ENCODE measurements at places on chromosomes 4 and X. TPM values are rescaled to one million over a fixed set of nuclear protein-coding genes. Genes with fewer than 3 reads are reported as not detected.

The TMEM150C gene
- 25.7 TPM for total RNA-seq

The ACOX3 gene
- 24.8 TPM for total RNA-seq

The F11 gene
- not detected for total RNA-seq

The NIPAL1 gene
- total RNA-seq = 0.36 TPM

The AFP gene
- total RNA-seq = not detected

The PIM2 gene
- 5.3 TPM for total RNA-seq

- H3K27ac ChIP-seq = no peak overlapping the region
- no peak for DNase-seq
- no peaks in the 10 kb centered on the region for H3K36me3 ChIP-seq
- no peak overlapping the region for H3K4me3 ChIP-seq
- H3K27me3 ChIP-seq = no peaks in the 10 kb centered on the region
Observed at GRCh38 chr4:121794505-121795188, 6.5 kb upstream of the EXOSC9 start.

- no peak overlapping the region for H3K4me3 ChIP-seq
- no peaks in the 10 kb centered on the region for H3K4me1 ChIP-seq
- peaks cover 77% of the 10 kb centered on the region for H3K27me3 ChIP-seq
- H3K27ac ChIP-seq = no peak overlapping the region
- no peaks in the 10 kb centered on the region for H3K36me3 ChIP-seq
Observed at GRCh38 chr4:41744572-41745291, 3.8 kb downstream of the PHOX2B start.

DNA sequence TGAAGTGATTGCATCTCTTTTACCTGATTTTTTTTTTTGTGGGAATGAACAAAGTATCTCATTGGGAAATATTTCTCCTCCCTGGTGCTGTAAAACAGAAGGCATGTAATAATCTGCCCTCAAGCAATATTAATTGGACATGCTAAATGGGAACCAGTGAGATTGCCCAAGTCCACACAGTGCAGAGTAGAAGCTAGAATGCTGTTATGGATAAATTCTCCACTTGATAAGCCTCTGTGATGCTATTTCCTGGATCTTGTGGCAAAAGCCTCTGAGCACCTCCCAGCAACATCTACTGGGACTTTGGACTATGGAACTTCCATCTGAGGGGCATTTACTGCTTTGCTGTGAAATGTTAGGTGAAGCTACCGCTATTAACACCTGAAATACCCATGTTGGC lies 46.9 kb upstream of the YTHDC1 start:
- no peaks in the 10 kb centered on the region for H3K4me1 ChIP-seq
- H3K4me3 ChIP-seq = no peak overlapping the region
- no peaks in the 10 kb centered on the region for H3K36me3 ChIP-seq
- DNase-seq = no peak

DNA sequence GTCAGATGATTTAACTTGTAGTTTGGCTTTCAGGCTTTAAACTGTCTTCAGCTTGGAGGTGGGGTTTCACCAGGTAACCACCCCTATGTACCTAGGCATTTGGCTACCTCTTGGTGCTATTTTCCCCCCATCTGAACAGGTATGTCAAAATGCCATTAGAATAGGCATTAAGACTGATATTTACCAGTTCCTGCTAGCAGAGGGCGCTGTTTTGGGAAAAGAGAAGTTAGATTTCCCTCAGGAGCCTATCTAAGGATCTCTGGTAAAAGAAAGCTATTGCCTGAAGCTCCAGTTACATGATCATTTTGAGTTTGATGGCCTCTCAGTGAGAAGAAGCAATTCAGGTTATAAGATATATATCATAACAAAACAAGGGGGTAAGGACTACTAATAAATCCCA lies 879.1 kb downstream of the SH3BGRL start:
- H3K27ac ChIP-seq = no peak overlapping the region
- no peaks in the 10 kb centered on the region for H3K36me3 ChIP-seq
- H3K4me3 ChIP-seq = no peak overlapping the region
- no peaks in the 10 kb centered on the region for H3K4me1 ChIP-seq

DNA sequence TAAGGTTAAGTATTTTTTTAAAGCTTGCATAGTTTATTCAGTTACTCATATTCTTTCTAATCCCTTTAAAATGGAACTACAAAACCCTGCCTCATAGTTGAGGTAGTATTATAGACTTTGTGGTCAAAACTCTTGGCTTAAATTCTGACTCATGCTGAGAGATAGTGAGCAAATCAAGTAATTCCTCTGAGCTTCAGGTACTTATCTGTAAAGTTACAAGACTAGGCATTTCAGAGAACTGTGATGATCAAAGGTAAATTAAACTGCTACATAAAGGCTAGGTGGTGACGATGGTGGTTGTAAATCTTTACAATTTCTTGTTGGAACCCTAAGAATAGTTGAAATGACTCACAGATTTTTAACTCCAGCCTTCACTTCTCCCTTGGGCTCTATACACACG lies 3.2 kb upstream of the CLOCK start:
- no peak for DNase-seq
- no peak overlapping the region for H3K27ac ChIP-seq
- H3K4me1 ChIP-seq = peaks cover 22% of the 10 kb centered on the region
- no peaks in the 10 kb centered on the region for H3K36me3 ChIP-seq
- no peak overlapping the region for H3K4me3 ChIP-seq

DNA sequence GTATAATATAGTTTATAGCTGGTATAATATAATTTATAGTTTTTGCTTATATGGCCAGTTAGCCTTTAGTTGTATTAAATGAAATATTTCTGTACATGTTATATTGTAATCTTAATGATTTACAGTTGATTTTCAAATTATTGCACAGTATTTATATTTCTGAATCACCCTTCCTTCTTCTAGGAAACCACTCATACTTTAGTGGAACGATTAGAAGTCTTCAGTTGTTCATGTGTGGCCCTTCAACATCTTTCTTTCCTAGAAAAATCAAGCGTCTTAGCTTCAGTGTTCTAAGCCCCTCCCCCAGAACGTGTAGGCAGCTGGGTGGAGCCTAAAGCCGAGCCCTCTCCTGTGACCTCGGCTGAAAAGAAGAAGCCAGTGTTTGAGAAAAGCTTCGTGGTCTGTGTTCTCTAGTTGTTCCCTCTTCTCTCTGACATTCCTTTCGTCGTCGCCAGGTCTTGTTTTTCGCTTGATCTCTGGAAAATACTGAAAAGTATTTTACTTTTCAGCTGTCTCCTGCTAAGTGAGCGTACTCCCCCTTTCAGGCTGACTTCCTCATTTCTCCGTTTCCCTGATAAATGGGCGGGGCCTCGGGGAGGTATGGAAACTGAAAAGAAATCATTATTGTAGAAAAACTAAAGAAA lies at the start of gene C4orf33:
Gene C4orf33 (plus strand): TSS at position 342 of the 644 bp plus-strand sequence. CDS start 6,459 bp downstream, outside the sequence.
- H3K27ac ChIP-seq = peak within 1 kb of the TSS; percentile 72
- DNase-seq = peak; percentile 81
- H3K4me1 ChIP-seq = peaks cover 19% of the 10 kb centered on the region
- no peaks in the 10 kb centered on the region for H3K36me3 ChIP-seq

DNA sequence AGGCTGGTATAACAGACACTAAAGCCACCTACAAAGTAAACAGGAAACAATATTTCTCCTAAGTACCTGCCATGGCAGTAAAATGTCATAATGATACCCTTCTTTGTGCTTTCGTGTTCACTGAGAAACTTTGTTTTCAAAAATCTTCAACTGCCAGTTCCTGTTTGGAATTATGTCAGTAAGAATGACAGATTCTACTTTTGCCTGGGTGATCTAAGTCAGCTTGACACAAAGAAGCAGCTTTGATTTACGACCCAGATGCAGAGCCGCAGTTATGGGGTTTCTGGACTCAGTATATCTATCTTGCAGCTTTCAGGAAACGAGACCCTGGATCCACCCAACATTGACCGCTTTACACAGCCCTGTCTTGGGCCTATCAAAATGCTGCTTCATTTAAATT lies 71.2 kb downstream of the SNX25 start:
- no peak overlapping the region for H3K4me3 ChIP-seq
- no peak for DNase-seq
- no peak overlapping the region for H3K27ac ChIP-seq
- H3K27me3 ChIP-seq = no peaks in the 10 kb centered on the region
- no peaks in the 10 kb centered on the region for H3K36me3 ChIP-seq
- H3K4me1 ChIP-seq = peaks cover 7% of the 10 kb centered on the region

DNA sequence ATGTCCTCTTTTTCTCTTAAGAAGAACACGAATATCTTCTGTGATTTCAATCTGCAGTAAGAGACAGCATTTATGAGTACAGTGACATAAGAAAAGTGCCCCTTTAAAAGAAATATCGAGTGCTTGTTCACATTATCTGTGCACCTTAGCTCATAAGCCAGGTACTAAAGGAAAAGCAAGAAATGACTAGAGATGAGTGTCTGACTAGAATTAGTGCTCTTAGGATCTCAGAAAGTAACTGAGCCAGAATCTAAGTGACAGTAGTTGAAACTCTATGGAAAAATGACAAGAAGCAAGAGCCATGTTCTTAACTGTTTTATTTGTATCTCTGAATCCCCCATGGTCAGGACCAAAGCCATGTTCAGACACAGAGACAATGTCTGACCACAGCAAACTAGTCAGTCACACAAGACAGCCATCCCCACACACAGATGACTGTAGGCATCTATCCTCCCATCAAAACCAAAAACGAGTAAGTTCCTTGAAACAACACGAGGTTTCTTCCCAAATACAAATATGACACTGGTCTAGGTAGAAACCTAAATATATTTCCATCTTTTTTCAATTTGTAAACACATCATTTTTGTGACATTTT lies 36.8 kb downstream of the ACSL4 start:
- H3K36me3 ChIP-seq = no peaks in the 10 kb centered on the region
- H3K27ac ChIP-seq = no peak overlapping the region
- no peaks in the 10 kb centered on the region for H3K27me3 ChIP-seq
- no peaks in the 10 kb centered on the region for H3K4me1 ChIP-seq
- H3K4me3 ChIP-seq = no peak overlapping the region

DNA sequence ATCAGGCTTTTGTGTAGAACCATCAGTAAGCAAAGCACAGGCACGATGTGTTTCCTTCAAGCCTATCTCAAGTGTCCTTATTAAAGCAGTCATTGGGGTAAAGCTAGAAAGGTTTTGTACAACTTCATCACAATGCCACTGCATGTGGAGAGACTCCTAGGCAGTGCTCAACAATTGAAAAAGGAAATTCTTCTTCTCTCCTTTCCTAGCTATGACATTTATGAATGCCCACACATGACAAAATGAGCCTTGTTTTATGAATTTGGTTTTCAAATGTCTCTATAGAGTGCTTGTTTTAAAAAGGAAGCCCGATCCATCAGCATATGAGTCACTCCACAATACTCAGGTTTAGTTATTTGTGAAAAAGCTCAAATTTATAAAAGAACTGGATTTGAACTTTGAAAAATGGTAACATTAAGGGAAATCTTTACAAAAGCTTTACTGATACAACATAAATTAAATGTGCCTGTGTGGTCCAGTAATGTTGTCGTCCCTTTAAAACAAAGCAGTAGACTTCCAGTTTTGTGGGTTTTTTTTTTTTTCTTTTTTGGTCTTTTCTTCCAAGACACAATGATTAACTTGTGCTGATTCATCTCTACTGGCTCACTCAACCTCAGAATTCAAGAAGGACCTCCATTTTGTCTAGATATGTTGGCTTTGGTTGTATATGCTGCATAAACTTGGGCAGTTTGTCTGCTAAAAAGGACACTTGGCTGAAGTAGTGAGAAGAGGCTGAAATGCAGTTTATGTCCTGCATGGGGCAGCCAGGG lies 273.8 kb downstream of the GASK1B start:
- H3K27me3 ChIP-seq = no peaks in the 10 kb centered on the region
- H3K4me3 ChIP-seq = no peak overlapping the region
- no peaks in the 10 kb centered on the region for H3K4me1 ChIP-seq

DNA sequence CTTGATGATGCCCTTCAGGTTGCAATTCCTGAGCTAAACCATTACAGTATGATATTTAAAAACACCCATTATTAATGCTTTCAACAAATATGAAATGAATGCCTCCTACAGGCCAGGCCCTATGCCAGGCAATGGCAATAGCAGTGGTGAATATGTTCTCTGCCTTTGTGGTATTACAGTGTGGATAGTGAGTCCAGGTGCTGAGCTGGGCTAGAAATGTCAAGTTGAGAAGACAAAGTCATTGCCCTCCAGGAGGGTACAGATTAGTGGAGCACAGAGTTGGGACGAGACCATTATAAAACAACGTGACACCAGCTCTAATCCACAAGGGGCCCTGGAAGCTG lies 81.9 kb downstream of the RBM47 start:
- H3K4me3 ChIP-seq = no peak overlapping the region
- H3K27me3 ChIP-seq = no peaks in the 10 kb centered on the region
- H3K36me3 ChIP-seq = no peaks in the 10 kb centered on the region

GRCh38 chrX:131778269-131779218 lies 234.7 kb downstream of the OR13H1 start:
- peak; percentile 85 for DNase-seq
- H3K27me3 ChIP-seq = no peaks in the 10 kb centered on the region
- H3K4me3 ChIP-seq = no peak overlapping the region
- no peaks in the 10 kb centered on the region for H3K36me3 ChIP-seq
- H3K4me1 ChIP-seq = no peaks in the 10 kb centered on the region
- no peak overlapping the region for H3K27ac ChIP-seq

DNA sequence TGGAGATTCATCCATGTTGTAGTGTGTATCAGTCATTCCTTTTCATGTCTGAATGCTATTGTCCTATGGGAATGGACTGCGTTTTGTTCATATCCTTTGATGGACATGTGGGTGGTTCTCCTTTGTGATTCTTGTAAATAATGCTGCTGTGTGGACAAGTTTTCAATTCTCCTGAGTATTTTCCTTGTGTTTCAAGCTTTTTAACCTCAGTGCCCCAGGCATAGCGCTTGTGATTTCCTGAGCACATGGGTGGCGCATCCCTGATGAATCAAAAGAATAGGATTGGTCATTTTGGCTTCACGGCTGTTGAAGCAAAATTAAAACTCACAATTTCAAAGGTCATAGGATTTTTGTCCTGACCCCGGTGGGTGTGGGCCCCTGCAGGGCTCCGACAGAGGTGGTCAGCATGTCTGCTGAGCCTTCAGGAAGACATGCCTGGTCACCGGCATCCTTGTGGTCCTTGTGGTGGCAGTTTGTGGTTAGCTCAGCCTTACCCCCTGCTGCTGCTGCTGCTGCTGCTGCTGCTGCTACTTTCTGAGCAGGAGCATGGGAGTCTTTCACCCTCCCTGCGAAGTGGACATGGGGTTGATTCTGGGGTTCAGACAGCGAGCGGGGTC lies 30.0 kb downstream of the SHROOM2 start:
- no peaks in the 10 kb centered on the region for H3K27me3 ChIP-seq
- DNase-seq = no peak
- H3K4me1 ChIP-seq = no peaks in the 10 kb centered on the region
- H3K36me3 ChIP-seq = no peaks in the 10 kb centered on the region

DNA sequence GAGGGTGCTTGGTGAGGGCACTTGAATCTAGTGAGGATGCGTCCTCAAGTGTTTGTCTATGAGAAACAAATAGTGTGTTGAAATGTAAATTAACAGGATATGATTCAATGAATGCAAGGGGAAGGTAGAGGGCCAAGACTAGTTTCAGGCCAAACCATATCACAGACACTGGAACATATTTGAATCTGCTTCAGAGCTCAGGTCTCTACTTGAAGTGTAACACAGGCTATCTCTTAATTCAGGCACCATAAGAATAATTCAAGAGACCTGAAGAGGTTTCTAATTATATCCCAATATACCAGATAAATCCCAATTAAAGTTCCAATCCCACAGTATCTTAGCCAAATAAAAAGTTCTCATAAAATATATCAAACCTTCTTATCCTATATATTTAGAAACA lies 146.5 kb upstream of the INTU start:
- no peak overlapping the region for H3K27ac ChIP-seq
- no peaks in the 10 kb centered on the region for H3K4me1 ChIP-seq
- H3K36me3 ChIP-seq = no peaks in the 10 kb centered on the region
- no peak overlapping the region for H3K4me3 ChIP-seq
- DNase-seq = no peak
